ENCODE measurements at places on chromosomes 1 and 21.

DNA sequence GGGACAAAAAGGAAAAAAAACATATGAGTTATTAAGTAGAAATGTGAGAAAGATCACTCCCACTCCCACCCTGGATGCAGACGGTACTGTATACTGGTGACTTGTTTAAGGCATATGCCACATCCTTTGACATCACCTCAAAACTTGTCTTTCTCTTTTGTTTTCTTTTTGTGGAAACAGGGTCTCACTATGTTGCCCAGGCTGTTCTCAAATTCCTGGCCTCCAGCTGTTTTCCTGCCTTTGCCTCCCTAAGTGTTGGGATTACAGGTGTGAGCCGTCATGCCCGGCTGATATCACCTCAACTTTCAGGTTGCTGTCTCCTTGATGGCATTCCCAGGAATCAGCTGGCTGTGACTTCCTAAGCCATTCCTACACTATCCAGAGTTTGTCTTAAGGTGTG, 18.4 kb upstream of the KHDRBS1 start:
- no peak for DNase-seq

DNA sequence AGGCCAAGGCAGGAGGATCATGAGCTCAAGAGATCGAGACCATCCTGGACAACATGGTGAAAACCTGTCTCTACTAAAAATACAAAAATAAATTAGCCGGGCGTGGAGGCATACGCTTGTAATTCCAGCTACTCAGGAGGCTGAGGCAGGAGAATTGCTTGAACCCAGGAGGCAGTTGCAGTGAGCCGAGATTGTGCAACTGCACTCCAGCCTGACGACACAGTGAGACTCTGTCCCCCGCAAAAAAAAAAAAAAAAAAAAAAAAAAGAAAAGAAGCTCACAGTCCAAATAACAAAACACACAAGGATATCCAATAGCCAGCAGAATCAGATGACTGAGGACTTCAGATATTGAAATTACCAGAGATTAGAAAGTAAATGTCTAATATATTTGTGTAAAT, 11.8 kb downstream of the AHCTF1 start:
- no peak for DNase-seq

- DNase-seq, result no peak
Observed at GRCh38 chr1:72241397-72241796, 40.9 kb downstream of the NEGR1 start.

GRCh38 chr1:91885213-91885715, 687 bp downstream of the TGFBR3 start:
- no peak for DNase-seq

DNA sequence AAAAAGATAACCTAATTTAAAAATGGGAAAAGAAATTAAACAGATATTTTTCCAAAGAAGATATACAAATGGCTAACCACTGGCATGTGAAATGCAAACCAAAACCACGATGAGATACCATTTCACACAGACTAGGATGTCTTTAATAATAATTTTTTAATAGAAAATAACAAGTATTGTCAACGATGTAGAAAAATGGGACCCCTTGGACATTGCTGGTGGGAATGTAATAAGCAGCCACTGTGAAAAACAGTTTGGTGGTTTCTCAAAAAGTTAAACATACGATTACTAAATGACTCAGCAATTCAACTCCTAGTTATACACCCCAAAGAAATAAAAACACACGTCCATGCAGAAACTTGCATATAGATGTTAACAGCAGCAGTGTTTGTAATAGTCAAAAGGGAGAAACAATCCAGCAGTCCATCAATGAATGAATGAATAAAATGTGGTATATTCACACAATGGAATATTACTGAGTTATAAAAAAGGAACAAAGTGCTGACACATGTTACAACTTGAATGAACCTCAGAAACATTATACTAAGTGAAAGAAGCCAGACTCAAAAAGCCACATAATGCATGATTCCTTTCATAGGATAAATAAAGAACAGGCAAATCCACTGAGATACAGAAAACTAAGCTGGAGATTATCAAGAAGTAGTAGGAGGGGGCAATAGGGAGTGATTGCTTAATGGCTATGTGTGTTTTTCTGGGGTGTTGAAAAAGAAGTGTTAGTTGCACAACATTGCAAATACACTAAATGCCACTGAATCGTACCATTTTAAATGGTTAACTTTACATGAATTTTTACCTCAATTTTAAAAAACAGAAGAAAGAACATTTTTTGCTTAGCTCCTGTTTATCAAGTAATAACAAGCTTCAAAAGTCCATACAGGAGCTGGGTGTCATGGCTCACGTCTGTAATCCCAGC, 4.1 kb downstream of the PPT1 start:
- no peak for DNase-seq

Data from NCI-H510A (cell line).